GM23338 (cell line): ENCODE measurements at places on chromosomes 5 and 9. TPM values are rescaled to one million over a fixed set of nuclear protein-coding genes. Genes with fewer than 3 reads are reported as not detected.

Gene TLX3
- polyA plus RNA-seq = not detected in 2 replicates

Gene GM2A
- 9.0 and 9.8 TPM in 2 replicates for polyA plus RNA-seq

Gene SLC25A2
- not detected in 2 replicates for polyA plus RNA-seq

Gene CER1
- 0.73 and 0.90 TPM in 2 replicates for polyA plus RNA-seq

Gene SOX30
- polyA plus RNA-seq = 0.43 and 0.47 TPM in 2 replicates

Gene DEPDC1B
- 35.8 and 38.3 TPM in 2 replicates for polyA plus RNA-seq

Gene GDF9
- 0.11 and 0.37 TPM in 2 replicates for polyA plus RNA-seq

Gene PGM5
- not detected in 2 replicates for polyA plus RNA-seq
